Left lung (tissue), 14 donors: ENCODE measurements at places on chromosomes 12 and 14. TPM values are rescaled to one million over a fixed set of nuclear protein-coding genes. Genes with fewer than 3 reads are reported as not detected.

CMA1 gene
- not detected for total RNA-seq

CCDC175 gene
- not detected for total RNA-seq

COPS7A gene
- total RNA-seq: 66.0 TPM

CACNA2D4 gene
- 6.5 TPM for total RNA-seq
